Activated gamma-delta T cell treated with Interleukin-2 at 50 U/mL for 16 hours (primary cell): ENCODE measurements at places on chromosomes 1 and 21.
A peak's percentile ranks its signal among the peaks of the same experiment; 100 is the strongest.

DNA sequence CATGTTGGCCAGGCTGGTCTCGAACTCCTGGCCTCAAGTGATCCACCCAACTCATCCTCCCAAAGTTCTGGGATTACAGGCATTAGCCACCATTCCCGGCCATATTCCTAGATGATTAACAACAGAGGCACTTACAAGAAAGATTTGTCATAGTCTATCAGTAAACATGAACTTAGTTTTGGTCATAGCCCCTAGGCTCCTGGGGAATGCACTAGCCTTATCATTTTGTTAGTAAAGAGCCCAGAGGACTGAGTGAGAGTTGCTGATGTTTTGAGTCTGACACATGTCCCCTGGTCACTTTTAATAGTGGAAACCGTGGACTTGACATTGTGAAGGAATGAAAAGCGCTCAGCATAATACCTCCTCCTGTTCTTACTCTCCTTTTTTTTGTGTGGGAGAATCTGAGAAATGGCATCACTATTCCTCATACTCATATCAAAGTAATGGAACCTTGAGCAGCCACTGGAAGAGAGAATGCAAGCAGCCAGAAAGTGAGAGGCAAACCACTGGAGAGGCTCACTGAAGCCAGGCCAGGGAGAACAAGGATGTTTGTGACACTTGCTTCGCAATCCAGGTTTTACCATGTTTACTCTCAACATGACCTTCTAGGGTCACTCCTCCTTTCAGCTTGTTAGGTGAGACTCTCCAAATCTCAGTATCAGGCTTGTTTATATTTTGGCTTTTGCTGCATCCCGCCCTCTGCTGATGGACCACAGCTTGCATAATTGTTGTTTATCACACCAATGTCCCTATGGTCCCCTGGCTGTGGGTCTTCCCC is 14.8 kb downstream of the ATP1B1 start:
- DNase-seq: no peak

GRCh38 chr1:185305419-185305818 is 11.6 kb downstream of the IVNS1ABP start:
- no peak for DNase-seq

DNA sequence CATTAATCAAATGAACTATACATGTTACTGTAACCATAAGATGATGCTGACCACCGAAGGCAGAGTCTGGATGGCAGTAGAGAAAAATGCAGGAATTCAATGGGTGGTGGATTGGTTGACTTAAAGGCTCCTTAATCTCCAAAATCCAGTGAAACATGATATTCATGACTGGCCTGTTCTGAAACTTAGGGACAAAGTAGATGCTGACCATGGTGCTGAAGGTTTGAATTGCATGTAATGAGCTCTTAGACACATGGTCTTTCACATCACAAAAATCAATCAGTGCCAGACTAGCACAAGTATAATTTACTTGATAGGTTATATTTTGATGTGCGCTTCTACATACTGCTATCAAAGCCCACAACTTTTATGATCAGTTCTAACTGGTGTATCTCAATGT is 30.9 kb upstream of the NTMT2 start:
- no peak for DNase-seq

DNA sequence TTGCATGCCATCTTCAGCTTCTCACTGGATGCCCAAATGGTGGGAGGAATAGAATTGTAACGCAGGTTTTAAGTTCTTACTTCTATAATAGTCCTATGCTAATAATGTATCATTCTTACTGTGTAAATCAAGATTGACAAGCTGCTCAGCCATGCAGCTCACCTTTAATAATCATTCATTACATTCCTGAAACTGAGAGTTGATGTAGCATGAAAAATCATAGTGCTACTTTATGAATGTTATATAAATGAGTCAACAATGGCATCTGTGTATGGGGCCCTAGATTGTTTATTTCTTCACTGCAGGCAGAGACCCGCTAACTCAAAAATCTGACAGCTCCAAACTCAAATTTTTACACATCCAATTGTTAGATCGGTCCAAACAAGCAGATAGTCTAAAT is 34.4 kb downstream of the FH start:
- no peak for DNase-seq

- no peak for DNase-seq
Measured at GRCh38 chr1:161958425-161958824, 65.2 kb downstream of the OLFML2B start.

- DNase-seq: no peak
Measured at GRCh38 chr1:201489643-201490261, 17.2 kb downstream of the CSRP1 start.

DNA sequence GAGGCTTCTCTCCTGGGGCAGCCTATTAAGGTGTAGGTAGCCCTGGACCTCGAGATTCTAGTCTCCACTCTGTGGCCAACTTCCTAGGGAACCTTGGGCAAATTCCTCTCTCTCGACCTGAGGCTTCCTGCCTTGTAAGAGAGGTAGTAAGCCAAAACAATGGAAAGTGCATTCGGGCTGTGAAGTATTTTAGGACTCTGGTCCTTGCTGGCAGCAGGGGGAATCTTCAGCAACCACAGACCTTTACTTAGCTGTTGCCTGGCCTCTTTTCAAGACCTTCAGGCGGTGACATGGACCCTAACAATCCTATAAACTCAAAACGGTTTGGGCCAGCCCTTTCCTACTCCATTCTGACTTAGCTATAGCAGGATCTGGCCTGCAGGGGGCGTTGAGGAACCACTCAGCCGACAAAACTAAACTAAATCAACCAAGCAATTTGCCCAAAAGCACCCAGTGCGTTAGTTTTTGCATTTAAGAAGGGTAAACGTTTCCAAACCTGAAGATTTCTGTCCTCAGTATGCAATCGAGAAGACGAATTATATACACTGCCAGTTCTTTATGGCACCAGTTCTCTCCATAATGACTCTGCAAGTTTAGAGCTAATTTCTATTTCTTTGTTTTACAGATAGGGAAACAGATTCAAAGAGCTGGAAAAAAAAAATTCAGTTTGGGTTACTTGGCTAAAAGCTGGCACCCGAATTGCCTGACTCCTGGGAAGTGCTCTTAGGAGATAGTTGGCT is 10.9 kb upstream of the SESN2 start:
- DNase-seq: peak; percentile 82

DNA sequence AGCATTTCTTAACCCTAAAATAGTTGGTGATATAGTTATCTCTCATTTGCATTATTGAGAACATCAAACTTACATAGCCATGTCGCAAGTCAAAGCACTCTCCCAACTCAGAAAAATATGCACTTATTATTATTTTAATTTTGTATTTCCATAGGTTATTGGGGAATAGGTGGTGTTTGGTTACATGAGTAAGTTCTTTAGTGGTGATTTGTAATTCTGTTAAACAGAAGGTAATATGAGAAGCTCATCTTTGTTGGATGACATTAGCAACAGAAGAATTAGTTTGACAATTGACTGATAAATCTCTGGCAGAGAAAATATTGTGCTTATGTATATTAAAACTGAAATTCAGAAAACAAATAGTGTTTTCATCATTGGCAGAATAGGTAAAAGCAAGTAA is 154.8 kb downstream of the NFIA start:
- no peak for DNase-seq

GRCh38 chr1:208093754-208094719 is 150.1 kb downstream of the PLXNA2 start:
- peak; percentile 47 for DNase-seq

GRCh38 chr1:227546059-227546458 is 17.3 kb upstream of the ZNF678 start:
- DNase-seq: no peak

DNA sequence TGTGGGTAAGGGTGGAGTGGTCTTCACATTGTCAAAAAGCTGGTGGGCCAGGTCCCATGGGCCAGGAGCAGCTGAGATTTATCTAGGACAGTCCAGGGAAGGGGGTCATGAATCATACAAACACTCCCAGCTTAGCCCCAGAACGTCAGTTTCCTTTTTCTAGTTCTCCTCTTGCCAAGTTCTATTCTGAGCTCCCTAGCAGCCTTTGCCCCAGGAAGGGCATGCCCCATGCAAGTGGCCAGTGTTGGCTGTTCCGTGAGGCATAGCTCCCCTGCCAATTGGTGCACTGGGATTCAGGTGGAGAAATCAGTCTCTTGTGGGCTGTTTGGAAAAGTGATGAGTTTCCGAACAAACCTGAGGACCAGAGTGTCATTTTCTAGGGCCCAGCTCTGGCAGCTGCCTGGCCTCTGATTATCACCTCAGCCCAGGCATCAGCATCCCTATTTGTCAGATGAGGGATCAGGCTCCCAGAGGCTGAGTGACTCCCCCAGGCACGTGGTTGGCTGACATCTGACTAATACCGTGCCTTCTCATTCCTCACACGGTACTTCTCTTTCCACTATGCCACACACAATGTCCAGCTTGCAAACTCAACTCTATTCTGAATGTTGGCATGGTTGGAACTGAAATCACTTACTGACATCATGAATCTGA is 14.2 kb upstream of the MYOM3 start:
- no peak for DNase-seq

DNA sequence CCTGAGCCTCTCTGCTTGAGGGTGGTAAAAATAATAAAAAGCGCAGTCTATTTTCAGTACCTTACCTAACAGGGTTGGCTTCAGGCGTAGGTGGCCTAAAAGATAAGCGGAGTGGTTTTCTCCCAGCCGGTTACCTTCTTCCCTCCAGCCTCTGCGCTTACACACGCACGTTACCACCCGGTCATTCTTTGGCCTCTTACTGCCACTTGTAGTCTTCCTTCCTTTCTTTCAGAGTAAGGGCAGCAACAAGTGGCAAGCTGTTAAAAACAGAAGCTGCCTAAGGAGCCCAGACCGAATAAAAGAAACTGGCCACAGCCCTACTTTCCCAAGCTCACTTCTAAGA is 35.4 kb downstream of the CLCA1 start:
- DNase-seq: no peak

- no peak for DNase-seq
Measured at GRCh38 chr1:25899792-25900191, 6.4 kb downstream of the STMN1 start.

DNA sequence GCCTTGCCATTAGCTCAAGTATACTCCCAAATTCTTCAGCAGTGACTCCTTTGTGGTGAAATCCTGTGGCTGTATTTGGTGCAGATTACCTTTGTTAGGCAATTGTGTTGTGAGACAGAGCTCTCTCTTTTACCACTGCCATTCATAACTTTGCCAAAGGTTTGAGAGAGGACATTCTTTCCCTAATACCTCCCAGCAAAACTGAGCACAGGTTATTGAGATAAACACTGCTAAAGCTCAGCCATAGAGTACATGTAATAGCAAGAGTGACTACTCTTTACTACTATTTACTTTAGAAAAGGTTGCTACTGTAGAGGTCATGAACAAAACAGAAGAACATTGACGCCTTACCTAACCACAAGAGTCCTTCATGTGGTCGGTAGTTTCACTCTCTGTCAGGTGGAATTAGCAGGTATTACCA is 514.0 kb upstream of the ADAMTS5 start:
- DNase-seq: no peak

- no peak for DNase-seq
Measured at GRCh38 chr21:15210235-15210678, 145.5 kb upstream of the NRIP1 start.

- no peak for DNase-seq
Measured at GRCh38 chr1:205353612-205354011, 3.1 kb downstream of the KLHDC8A start.

GRCh38 chr1:84481317-84481716 is 2.3 kb downstream of the RPF1 start:
- DNase-seq: no peak

DNA sequence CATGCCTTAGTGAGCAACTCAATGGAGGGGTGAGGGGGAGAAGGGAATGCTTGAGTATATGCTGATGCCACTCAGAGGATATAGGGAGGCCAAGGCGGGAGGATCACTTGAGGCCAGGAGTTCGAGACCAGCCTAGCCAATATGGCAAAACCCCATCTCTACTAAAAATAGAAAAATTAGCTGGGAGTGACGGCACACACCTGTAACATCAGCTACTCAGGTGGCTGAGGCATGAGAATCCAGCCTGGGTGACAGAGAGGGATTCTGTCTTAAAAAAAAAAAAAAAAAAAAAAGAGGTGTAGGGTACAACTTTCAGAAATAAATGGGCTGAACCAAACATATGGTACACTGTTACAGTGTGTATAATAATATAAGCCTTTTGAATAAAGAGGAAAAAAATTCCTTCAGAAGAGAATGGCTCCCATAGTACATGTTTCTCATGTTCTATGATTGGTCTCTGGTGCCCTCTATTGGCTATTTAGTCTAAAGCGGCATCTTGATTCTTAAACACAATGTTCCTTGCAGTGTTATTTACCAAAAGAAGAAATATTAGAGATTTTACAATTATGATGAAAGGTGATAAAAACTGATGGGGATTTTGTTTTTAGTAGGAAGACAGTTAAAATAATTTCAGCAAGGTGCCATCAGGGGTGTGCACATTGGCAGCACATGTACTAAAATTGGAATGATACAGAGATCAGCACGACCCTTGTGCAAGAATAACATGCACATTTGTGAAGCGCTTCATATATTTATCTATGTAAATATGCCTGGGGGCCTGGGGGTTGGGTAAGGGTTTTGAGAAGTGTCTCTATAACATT is 109.8 kb downstream of the PATJ start:
- no peak for DNase-seq

GRCh38 chr1:193960040-193960439 is 773.6 kb upstream of the B3GALT2 start:
- DNase-seq: no peak

DNA sequence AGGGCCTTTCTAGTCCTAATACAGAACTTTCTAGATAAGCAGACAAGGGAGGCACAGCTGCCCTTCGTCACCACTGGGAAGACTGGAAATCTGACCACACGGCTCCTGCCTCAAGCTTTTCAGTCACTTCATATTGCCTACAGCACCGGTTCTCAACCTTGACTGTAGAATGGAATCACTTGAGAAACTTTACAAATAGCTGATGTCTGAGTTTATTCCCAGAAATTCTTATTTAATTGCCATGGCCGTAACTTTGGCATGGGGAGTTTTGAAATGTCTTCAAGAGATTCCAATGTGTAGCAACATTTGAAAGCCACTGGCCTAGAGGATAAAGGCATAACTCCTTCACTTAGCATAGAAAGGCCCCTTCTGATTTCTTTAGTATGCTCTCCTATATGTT is 42.4 kb upstream of the STMN1 start:
- DNase-seq: no peak
